HepG2 (cell line): ENCODE measurements at places on chromosomes 16 and 17. TPM values are rescaled to one million over a fixed set of nuclear protein-coding genes. Genes with fewer than 3 reads are reported as not detected.
A peak's percentile ranks its signal among the peaks of the same experiment; 100 is the strongest.

The MPHOSPH6 gene
- 76.4 and 96.7 TPM in 2 replicates for total RNA-seq

GRCh38 chr16:10895053-10895946 is 18.3 kb downstream of the CIITA start:
- peak; percentile 48 for DNase-seq

GRCh38 chr16:17641990-17642389 is 171.2 kb upstream of the XYLT1 start:
- no peak for DNase-seq

DNA sequence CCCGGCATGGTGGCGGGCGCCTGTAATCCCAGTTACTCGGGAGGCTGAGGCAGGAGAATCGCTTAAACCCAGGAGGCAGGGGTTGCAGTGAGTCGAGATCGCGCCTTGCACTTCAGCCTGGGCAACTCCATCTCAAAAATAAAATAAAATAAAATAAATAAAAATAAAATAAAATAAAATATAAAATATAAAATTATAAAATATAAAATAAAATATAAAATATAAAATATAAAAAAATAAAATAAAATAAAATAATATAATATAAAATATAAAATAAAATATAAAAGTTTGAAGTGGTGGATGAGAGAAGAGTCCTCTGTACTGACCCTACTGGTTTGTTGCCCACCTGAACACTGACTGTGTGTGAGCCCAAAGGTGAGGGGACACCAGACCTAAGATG is 15.2 kb downstream of the CCDC42 start:
- DNase-seq: no peak

The MOSMO gene
- total RNA-seq: 19.1 and 26.7 TPM in 2 replicates

The FOXC2 gene
- total RNA-seq: not detected in 2 replicates

DNA sequence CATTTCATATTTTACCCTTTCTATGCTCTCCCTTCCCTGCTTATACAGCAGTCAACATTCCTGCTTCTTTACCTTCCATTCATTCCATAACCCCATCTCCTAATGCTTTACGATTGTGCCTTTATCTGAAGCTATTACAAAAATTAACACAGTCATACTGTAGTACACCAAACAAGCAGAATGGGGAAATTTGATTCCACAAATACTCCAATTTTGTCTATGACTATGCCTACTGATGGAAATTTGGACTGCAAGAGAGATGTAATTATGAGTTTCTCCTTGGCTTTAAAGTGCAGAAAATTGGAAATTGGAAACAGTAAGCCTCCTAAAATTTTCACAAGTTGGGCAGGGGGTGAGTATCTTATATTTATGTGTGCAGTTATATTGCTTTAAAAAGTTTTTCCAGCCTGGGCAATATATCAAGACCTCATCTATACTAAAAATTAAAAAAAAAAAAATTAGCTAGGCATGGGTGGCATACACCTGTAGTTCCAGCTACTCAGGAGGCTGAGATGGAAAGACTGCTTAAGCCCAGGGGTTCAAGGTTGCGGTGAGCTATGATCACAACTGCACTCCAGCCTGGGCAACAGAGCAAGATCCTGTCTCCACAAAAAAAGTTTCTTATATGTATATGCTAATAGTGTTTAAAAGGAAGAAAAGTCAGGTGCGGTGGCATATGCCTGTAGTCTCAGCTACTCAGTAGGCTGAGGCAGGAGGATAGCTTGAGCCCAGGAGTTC is 3.0 kb downstream of the APPBP2 start:
- no peak for DNase-seq

DNA sequence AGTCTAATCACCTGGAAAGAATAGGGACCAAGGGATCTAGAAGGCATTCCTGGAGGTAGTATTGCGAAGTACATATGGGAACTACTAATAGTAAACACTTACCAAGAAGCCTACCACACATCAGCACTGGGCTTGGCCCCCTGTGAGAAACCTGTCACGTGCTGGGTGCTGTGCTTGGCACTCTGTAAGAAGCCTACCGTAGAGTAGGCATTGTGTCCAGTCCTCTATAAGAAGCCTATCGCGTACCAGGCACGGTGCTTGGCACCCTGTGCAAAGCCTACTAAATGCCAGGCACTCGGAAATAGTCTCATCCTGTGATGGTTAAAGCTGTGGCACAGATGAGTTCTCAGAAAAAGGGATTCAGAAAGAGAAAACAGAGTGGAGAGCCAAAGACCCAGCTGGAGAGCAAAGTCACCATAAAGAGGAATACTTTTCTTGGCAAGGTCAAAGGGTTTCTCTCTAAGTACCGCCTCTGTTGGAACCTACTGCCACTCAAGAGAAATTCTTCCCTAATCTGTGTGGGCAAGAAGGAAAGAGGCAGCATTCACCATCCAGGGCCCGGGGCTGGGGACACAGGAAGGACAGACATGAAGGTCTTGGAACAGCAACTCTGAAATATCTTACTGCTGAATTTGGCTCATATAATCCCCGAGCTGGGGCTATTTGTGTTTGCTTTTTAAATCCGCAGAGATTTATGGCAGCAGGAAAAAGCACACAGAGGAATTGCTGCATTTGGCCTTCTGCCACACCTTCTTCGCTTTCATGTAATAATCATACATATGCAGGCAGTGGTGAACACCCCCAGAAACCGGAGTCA is 81.8 kb downstream of the VAT1L start:
- DNase-seq: no peak

- DNase-seq: no peak
These were observed 17.2 kb downstream of the CORO7 start for GRCh38 chr16:4399001-4399730.

DNA sequence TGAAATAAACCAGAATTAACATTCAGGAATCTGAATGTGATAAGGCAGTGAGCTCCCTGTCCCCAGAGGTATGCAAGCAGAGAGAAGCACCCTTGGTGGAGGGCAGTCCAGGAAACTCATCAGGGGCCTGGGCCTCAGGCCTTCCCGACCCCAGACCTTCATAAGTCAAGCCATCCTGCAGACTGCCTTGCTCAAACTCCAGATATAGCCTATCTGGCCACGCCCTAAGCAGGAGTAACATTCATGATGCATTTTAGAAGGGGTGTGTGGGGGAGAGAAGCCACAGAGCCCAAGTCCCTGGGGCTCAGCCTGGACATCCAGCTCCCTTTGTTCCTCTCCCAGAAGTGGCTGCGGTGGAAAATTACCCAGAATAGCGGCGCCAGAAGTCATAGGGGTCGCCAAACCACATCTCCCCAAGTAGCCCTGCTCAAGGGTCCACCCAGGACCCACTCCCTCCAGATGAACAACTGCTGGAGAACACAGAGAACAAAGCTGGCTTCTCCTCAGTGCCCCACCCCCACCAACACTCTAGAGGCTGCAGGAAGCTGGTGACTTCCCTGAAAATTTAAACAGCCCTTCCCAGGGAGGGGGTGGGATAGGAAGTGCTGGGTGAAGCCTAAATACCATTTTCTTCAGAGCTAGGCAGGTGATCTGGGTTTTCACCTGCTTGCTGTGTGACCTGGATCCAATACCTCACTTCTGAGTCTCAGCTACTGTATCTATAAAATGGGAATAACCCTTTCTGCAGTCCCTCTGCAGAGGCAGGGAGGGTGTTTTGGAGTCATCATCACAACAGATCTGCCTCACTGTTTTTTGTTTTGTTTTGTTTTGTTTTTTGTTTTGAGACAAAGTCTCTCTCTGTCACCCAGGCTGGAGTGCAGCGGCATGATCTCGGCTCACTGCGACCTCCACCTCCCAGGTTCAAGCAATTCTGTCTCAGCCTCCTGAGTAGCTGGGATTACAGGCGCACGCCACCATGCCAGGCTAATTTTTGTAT is 1.5 kb upstream of the SREBF1 start:
- peak; percentile 57 for DNase-seq

The TBC1D3E gene
- not detected in 2 replicates for total RNA-seq

DNA sequence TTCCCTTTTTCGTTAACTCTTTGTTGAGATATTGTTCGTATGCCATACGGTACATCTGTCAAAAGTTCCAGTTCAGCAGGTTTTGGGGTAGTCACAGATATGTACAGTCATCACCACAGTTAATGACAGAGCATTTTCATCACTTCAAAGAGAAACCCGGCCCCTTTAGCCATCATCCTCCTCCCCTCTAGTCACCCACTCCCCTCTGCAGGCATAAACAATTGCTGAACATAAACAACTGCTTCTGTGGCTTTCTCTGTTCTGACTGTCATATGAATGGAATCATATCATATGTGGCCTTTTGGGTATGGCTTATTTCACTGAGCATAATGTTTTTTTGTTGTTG is 59.3 kb downstream of the RNF213 start:
- no peak for DNase-seq

The NUP88 gene
- 130 and 170 TPM in 2 replicates for total RNA-seq

DNA sequence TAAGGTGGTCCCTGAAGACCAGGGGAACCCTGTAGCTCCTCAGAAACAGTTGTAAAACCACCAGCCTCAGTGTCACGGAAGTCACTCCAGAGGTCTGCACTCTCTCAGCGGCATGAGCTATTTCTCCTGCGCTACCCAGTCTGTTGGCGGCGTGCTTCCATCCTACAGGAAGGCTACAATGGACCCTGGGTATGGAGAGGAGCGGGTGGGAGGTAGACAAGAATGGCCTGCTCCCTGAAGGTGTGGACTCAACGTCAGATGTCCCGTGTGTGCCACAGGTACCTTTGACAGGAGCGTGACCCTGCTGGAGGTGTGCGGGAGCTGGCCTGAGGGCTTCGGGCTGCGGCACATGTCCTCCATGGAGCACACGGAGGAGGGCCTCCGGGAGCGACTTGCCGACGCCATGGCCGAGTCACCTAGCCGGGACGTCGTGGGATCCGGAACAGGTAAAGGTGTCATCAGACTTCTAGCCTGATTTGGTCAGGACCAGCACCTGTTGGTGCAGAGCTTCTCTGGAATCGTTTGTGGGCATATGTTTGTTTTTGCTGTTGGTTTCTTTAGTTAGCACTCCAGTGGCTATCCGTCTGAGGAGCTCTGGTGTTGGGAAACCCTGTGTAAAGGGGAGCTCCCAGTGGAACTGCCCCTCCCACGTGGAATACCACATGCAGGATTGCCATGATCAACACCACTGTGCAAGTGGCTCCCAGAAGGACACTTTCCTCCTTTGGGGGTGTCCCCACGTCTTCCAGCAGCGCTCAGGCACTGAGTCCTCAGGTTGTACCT is 31.4 kb upstream of the TBX2 start:
- DNase-seq: no peak

- no peak for DNase-seq
These were observed 53.7 kb upstream of the WSB1 start for GRCh38 chr17:27240086-27240801.

GRCh38 chr17:8057691-8058114 is 18.8 kb downstream of the ALOX15B start:
- peak; percentile 75 for DNase-seq

The QRICH2 gene
- total RNA-seq: 2.7 and 3.7 TPM in 2 replicates

GRCh38 chr17:56359518-56359917 is 206.2 kb downstream of the ANKFN1 start:
- no peak for DNase-seq

The PRM2 gene
- total RNA-seq: not detected in 2 replicates

The DPH1 gene
- total RNA-seq: 14.5 and 25.3 TPM in 2 replicates

DNA sequence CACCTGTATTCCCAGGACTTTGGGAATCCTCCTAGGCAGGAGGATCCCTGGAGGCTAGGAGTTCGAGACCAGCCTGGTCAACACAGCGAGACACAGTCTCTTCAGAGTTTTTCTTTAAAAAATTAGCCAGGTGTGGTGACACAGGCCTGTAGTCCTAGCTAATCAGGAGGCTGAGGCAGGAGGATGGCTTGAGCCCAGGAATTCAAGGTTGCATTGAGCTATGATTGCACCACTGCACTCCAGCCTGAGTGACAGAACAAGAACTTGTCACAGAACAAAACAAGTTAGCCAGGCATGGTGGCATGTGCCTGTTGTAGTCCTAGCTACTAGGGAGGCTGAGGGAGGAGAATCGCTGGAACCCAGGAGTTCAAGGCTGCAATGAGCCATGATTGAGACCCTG is 24.8 kb downstream of the ANKRD40 start:
- no peak for DNase-seq

DNA sequence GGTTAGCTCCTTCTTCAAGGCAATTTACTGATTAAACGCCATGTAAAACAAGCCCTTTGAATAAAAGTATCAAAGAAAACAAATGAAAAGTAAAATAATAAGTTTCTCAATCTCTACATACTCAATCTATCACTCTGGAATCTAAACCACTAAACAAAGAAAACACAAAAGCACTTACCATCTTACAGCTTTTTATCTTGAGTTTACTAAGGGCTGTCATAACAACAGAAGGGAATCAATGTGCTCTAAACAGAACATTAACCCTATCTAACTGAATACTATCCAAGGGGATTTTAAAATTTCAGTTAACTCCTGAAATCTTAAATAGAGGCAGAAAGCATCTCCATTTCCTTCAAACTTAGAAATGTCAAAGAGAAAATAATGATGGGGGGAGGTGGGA is 3.4 kb downstream of the SKA2 start:
- DNase-seq: no peak

The ATP1B2 gene
- total RNA-seq: not detected in 2 replicates

- DNase-seq: peak; percentile 85
These were observed 241.7 kb downstream of the SOX9 start for GRCh38 chr17:72362376-72363088.

GRCh38 chr17:69581061-69581961 is 166.8 kb downstream of the MAP2K6 start:
- DNase-seq: no peak

The SHMT1 gene
- 48.8 and 58.7 TPM in 2 replicates for total RNA-seq

The RAB34 gene
- 0.49 TPM in 1 of 2 replicates, not detected in the other for total RNA-seq

- no peak for DNase-seq
These were observed 47.7 kb downstream of the VAC14 start for GRCh38 chr16:70753228-70753627.

The CDRT15L2 gene
- not detected in 2 replicates for total RNA-seq

GRCh38 chr17:50843150-50843905 is 7.9 kb downstream of the WFIKKN2 start:
- DNase-seq: no peak

The RCVRN gene
- total RNA-seq: not detected in 2 replicates

DNA sequence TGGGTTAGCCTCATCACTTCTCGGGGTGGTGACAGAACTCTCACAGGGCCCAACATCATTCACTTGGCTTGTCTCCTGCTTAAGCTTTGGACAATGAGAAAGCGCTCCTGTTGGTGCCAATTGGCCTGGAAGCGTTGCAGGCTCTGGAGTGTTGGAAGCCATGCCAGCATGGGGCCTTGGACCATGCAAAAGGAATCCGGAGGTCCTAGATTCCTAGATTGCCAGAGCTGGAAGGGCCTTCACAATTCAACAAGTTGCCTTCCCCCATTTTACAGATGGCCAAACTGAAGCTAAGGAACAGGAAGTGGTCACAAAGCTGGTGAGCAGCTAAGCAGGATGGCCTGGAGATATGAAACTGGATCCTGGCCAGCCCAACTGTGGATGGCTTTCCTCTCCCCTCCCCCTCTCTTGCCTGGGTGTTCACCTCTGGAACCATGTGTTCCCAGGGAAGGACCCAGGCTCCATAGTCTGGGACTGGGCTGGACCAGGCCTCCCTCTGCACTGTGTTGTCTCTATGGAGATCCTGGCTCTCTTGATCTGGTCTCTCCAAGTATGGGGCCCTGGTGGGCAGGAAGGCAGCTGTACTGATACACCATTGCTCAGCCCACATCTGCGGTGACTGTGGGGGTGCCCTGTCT is 6.0 kb upstream of the IGFBP4 start:
- no peak for DNase-seq

- no peak for DNase-seq
These were observed 15.2 kb downstream of the NXPH3 start for GRCh38 chr17:49590874-49591273.

GRCh38 chr17:17051791-17052461 is 9.7 kb downstream of the MPRIP start:
- peak; percentile 63 for DNase-seq

- no peak for DNase-seq
These were observed 2.8 kb upstream of the FUS start for GRCh38 chr16:31177136-31177535.

- DNase-seq: peak; percentile 91
These were observed 5.0 kb upstream of the ADGRG1 start for GRCh38 chr16:57623251-57624043.

- no peak for DNase-seq
These were observed 128.6 kb downstream of the SOX9 start for GRCh38 chr17:72249441-72249840.
